ENCODE measurements at places on chromosomes 3 and 15.

DNA sequence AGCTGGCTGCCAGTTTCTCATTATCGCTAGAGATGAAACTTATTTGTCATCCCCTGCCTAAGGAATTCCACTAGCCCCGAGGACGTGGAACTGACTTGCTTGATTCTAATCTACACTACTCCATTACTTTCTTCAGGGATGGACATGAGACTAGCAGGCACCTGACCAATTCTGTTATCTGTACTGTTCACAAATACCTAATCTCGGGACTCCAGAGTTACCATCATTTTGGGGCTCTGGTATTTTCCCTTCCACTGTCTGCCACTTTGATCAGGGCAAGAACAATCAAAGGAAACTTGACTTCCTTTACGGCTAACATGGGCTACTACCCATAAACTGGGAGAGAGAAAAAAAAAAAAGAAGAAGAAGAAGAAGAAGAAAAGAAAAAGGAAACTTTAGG is 27.8 kb downstream of the BMF start:
- no peak for DNase-seq

DNA sequence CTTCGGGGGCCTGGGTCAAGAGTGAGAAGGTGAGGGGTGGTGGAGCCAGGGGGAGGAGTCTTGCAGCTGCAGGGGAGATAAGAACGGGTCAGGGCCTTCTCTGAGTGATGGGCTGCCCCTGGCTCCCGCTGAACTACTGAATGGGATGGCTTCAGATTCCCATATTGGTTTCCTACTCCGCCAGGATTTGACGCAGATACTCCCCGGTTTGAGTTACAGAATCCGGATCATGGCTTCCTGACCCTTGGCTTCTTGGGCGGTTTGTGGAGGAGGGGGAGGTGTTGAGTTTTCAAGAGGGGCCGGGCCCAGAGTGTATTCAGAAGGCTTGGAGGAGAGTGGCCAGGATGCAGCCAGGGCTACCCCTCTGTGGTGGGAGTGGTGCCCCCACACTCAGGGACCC is 119.9 kb upstream of the ATP2B2 start:
- DNase-seq, result no peak

DNA sequence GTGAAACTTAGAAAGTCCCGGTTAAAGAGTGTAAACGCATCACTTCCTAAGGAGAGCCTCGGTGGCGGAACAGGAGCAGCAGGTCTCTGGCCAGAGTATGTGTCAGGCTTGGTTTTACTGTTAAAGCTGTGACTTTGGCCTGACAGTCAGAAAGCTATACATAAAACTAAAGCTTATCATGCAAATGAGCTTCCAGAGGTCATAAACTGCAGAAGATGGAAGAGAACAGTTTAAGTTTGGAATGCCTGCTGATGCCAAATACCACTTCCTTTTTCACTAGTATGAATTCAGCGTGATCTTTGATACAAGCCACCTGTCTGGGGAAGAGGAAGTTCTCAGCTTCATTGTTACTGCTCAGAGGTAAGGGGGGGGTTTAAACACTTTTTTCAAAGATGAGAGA is 125.1 kb upstream of the CTDSPL start:
- DNase-seq, result no peak

DNA sequence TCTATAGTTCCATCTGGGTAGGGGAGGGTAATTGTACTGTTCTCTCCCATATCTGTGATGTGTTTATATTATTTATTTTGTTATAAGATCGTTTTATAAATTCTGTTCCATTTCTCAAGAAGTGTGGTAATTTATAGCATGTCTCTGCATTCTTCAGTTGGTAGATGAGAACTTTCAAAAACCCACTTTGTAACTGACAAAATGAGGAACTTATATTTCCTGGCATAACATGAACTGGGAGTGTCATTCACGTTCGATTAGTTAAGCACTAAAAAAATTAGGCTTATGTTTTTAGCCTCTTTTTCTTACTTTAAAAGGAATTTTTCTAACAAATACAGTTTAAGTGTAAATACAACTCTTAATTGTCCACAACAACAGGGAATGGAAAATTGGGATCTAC is 230.8 kb downstream of the CGGBP1 start:
- DNase-seq, result no peak

DNA sequence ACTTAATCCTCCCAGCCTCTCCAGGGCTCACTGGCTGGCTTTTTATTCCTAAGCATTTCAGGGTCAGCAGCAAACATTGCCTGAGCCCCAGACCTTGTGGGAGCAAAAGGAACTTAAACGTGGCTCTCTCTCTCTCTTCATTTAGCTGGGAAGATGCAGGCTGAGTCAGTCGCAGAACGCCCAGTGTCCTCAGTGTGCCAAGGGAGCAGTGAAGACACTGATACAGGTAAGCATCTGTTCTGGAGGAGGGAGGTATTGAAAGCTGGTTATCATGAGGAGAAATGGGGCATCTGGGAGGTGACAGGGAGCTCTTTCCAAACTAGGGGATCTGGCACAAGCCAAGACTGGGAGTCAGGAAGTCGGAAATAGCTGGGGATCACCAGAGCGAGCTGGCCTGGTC is 4.3 kb downstream of the RHOV start:
- DNase-seq, result no peak

Data from HL-60 (cell line).